ENCODE measurements at places on chromosomes 1 and 21. TPM values are rescaled to one million over a fixed set of nuclear protein-coding genes. Genes with fewer than 3 reads are reported as not detected.

GRCh38 chr1:45016767-45017166, 4.7 kb downstream of the UROD start:
- peak; percentile 41 for DNase-seq

DNA sequence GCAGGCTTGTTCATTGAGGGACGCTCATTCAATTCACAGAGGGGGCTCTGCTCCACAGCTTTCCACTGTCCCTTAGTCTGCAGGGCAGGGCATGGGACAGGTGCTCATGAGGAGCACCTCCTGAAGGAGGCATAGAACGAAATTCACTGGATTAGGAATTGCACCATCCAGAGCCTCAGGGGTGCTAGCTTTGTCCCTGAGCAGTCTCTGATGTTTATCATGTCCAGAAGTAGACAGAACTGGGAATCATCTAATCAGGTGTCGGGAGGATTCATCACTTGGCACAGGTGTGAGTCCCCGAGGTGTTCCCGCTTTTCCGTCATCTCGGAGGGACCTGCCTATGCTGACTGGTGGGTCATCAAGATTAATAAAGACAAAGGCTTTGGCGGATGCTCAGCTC, 321.4 kb downstream of the AJAP1 start:
- DNase-seq: no peak

GRCh38 chr1:179530352-179530751, 45.4 kb downstream of the NPHS2 start:
- no peak for DNase-seq

GRCh38 chr1:1990222-1990621, 13.4 kb downstream of the CFAP74 start:
- DNase-seq: peak; percentile 37

- no peak for DNase-seq
These were observed 7.7 kb downstream of the ARMH1 start for GRCh38 chr1:44681905-44682882.

DNA sequence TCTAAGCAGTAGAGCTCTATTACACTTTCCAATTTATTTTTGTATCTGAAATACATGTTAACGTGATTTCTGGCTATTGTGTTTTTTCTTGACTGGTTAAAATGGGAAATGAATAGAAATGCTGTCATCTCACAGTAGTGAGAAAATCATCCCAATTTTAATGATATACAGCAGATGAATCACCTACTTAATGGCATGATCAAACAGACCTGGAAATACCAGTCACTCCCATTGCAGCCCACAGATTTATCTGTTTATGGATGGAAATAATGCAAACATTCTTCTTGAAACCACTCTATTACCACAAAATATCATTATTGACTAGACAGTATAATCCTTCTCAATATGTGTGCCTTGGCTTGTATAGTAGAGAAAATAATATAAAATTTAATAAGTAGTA, 497.8 kb upstream of the ADAMTS5 start:
- DNase-seq: no peak

- DNase-seq: peak; percentile 51
These were observed 73.0 kb upstream of the PTGS2 start for GRCh38 chr1:186753241-186753640.

DNA sequence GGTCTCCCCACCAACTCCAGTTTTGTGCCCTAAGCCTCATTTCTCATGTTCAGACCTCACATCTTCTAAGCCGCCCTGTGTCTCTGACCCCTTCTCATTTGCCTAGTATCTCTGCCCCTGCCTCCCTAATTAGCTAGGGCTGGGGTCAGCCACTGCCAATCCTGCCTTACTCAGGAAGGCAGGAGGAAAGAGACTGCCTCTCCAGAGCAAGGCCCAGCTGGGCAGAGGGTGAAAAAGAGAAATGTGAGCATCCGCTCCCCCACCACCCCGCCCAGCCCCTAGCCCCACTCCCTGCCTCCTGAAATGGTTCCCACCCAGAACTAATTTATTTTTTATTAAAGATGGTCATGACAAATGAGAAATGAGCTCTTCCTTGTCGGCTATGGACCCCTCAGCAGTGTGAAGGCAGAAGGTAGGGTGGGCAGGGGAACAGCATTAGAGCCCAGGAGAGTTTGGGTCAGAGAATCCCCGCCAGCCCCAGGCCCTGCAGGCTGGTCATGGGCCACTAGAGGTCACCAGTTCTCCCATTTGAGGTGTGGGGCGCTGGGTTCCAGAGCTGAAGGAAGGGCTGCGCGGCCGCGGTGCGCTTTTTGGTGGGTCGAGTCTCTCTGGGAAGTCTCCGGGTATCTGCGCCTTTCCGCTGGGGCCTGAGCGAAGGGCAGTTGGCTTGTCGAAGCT, 11.5 kb downstream of the ADAMTSL4 start:
- DNase-seq: peak; percentile 98

- no peak for DNase-seq
These were observed 142.8 kb downstream of the ETS2 start for GRCh38 chr21:38948377-38949069.

GRCh38 chr1:98073106-98073505, 152.3 kb upstream of the DPYD start:
- DNase-seq: no peak

DNA sequence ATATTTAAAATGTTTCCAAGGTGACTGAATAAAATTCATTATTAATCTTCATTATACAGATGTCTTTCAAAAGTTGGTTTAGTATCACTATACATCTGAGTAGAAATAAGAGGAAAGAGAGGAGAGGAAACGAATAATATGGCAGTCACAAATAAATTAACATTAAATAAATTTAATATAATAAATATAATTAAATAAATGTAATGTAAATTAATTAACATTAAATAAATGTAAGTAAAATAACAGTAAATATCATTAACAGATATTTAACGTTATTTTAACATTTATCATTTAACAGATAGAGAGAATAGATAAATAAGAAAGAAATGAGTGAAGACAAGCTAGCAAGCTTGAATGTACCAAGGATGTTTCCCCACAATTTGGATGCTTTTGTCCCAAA, 592.7 kb downstream of the NEGR1 start:
- DNase-seq: no peak

- DNase-seq: no peak
These were observed 67.3 kb downstream of the SLC35F3 start for GRCh38 chr1:233971753-233972152.

DNA sequence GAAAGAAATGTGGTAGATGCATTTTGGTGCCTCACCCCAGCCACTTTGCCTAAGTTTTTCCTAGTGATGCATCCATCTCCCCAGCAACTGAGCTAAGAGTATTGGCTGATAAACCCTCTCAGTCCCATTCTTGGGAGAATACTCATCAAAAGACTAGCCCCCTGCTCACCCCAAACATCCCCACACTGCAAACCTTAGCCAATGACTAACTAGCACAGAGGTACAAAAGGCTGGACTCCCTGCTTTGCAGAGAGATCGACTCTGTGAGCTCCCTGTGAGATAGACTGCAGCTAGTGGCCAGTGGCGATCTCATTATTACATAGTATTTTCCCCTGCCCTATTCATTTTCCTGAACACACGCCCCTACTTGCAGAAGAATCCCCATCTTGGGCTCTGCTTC, 155.3 kb downstream of the HHIPL2 start:
- peak; percentile 68 for DNase-seq

GRCh38 chr1:89633800-89634625, 1.1 kb downstream of the LRRC8C start:
- peak; percentile 91 for DNase-seq

Gene TNFRSF1B
- 11.2 TPM for total RNA-seq

Gene TFF2
- not detected for total RNA-seq

Gene TSPAN1
- total RNA-seq: 1.1 TPM

Gene TMPRSS3
- total RNA-seq: not detected

Gene ATP1B1
- 12.7 TPM for total RNA-seq
